ENCODE measurements at places on chromosomes 3 and 15.

GRCh38 chr3:135887220-135887619, 78.3 kb upstream of the PPP2R3A start:
- DNase-seq: no peak

GRCh38 chr3:107954845-107955244, 136.0 kb downstream of the CD47 start:
- DNase-seq: no peak

- DNase-seq: no peak
Observed at GRCh38 chr15:77986891-77987764, 90.4 kb downstream of the TBC1D2B start.

DNA sequence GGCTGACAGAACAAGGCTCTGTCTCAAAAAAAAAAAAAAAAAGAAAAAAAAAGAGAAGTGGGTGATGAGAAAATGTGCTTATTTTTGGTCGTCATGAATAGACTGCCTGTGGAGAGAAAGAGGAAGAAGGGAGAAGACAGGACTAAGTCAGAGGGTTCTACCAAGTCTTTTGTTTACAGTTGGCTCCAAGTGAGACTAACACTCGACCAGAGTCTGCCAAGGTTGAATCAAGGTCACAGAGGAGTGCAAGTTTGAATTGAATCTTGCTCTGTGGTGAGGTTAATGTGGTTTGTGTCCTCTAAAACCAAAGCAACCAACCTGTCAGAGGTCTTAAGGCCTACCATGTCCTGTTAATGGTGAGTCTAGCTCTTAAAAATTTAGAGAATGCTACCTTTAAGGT, 334.1 kb upstream of the GRM7 start:
- DNase-seq: no peak

DNA sequence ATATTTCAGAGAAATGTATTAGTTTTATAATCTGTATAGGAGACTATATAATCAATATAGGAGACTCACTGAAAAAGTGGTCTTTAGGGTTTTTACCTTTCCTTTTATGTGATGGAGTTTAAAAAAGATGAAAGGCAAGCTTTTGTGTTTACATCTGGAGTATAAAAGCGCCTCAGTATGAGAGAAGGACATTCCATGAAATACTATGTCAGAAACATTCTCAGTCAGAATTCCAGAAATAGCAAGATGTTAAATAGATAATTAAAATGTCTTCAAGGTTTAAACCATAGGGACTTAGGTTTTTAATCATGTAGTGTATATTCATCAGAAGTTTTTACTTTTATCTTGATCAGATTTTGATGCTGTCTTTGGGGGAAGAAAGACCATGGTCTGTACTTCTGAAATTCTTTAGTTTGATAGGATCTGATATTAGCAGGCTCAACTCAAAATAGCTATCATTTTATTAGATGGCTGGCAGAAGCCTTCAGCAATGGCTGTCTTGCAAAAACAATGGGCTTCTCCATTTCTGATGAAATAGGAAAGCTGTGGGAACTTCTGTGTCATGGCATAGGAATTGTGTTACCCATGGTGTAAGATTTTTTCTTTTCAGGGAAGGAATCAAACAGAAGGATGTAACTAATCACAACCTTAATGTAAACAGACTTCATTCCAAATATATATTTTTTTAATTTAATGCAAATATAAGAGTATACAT, 209.6 kb upstream of the PLSCR5 start:
- no peak for DNase-seq

DNA sequence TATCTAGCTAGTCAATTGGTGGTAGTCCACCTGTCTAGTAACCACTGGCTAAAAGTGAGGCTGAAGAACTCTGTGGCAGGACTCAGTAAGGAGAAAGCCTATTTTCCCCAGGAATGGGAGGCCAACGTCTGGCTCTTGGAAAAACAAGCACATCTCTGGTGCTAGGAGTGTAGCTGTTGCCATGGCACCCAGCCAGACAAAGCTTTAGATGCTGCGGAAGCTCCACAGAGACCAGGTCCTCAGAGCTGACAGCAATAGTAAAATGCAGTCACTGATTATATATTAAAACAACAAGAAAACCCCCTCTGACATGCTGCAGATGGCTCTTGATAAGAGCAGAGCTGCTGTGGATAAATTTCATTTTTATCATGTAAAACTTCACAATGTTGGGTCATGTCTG, 124.9 kb upstream of the STRIT1 start:
- DNase-seq: no peak

- DNase-seq: no peak
Observed at GRCh38 chr3:89145995-89146394, 38.6 kb downstream of the EPHA3 start.

DNA sequence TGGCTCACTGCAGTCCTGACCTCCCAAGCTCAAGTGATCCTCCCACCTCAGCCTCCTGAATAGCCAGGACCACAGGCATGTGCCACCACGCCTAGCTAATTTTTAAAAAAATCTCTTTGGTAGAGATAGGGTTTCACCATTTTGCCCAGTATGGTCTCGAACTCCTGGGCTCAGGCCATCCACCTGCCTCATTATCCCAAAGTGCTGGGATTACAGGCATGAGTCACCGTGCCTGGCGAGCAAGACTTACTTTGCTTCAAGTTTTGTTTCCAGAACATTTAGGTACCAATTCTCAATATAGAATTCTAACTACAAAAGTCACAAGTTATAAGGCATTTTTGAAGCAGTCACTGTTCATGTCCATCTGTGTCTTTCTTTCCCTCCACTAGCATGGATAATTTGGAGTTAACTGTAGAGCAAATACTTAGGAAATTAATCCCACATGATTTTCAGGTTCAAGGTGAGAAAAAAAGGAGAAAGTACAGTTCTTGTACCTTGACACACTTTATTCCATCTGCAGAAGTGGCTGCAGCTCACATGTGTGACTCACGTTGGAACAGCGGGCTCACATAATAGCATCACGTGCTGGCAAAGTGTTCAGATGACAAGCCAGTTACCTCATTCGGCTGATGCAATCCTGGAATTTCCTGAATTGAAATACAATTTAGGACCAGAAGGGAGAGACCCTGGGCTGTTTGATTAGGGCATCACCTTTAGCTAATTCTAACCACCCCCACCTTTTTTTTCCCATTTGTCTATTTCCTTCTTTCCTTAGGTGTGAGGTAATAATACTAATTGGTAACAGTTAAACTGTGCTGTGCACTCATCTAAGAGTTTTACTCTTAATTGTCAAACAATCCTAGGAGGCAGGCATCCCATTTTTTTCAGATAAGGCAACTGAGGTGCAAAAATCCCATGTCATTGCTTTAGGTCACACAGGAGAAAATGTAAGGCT, 46.9 kb upstream of the NEDD4 start:
- no peak for DNase-seq

DNA sequence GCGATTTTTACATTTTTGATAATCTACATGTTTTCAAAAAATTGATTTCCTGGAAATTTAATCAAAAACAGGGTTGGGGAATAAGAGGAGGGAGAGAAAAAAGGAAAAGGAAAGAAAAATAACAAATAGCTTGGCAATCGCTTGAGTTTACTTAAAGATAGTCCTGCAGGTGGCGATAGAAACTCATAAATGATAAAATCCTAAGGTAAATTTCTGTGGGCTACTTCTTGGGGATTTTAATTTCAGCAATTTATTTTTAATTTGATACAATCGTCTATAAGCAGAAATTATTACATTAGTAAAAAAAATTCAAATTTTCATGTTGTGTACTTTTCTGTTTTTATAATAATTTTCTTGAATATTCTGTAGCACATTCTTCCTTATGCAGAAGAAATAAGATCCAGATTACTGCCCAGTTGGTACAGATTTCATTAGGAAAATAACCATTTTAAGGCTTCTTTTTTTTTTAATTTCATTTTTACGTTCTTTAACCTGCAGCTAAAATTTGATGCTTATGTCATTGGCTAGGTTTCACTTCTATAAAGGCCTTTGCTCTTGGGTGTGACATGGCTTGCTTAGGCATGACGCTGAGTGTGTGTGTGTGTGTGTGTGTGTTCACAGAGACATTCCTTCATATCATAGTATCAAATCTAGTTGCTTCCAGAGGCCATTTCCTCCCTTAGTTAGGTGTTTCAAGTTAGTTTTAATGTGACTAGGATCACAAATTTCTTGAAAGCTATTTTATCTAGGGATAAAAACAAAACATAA, 181.8 kb downstream of the MCTP2 start:
- no peak for DNase-seq

- DNase-seq: no peak
Observed at GRCh38 chr15:58585693-58586443, 154.1 kb downstream of the LIPC start.

DNA sequence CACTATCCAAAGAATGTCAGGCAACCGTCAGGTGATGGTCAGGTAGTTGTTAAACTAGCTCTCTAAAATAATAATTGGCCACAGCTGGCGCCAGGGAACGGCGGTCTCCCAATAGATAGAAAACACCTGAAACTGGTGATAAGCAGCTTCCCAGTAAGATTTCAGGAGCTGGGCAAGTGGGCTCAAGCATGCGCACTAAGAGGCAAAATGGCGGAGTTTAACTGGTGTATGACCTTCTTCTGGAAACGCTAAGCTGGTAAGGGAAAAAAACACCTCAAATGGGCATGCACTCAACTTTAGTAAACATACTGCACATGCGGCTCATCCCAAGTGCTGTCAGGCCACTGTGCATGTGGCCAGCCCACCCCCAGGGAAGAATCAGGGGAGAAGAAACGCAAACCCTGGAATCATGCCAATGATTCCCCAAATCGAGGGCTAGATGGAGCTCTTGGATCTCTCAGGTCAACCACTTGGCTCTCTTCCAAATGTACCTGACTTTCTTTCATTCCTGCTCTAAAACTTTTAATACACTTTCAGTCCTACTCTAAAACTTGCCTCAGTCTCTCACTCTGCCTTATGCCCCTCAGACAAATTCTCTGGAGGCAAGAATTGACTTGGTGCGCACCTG, 195.0 kb downstream of the ZNF621 start:
- no peak for DNase-seq

DNA sequence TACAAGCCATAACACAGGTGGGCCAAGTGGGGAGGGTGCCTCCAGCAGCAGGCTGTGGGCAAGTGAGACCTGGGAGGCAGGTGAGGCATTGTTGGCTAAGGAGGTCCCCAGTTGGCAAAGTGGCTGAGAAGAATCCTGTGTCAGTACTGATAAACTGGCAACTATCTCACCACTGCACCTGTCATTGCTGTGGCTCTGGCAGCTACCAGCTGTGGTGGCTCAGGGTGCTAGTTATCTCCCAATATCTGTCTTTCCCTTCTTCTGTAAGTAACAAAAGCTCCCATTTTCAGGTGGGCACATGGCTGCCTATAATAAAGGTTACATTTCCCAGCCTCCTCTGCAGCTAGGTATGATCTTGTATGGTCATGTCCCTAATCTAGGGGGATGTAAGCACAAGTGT, 80.6 kb upstream of the RNF7 start:
- DNase-seq: no peak

GRCh38 chr3:43077261-43077660, 28.6 kb downstream of the POMGNT2 start:
- DNase-seq: no peak
